ENCODE measurements at places on chromosomes 16 and 17. TPM values are rescaled to one million over a fixed set of nuclear protein-coding genes. Genes with fewer than 3 reads are reported as not detected.

DNA sequence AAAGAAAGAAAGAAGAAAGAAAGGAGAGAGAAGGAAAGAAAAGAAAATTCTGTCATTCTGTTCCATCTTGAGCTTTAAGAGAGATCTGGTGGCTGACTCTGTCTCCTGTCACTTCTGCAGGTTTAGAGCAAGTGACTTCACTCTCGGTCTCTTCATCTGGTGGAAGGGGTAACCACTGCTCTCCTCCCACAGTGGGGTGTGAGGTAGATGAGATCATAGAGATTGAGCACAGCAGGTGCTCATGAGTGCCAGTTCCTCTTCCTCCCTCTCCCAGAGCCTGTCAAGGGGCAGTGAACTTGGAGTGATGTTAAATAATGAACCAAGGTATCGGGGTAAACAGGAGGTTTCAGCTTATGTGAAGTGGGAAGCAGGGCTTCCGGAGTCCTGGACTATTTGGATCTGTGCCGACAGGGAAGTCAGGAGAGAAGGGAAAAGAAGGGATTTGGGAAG, 47.7 kb downstream of the BEAN1 start:
- DNase-seq: no peak

DNA sequence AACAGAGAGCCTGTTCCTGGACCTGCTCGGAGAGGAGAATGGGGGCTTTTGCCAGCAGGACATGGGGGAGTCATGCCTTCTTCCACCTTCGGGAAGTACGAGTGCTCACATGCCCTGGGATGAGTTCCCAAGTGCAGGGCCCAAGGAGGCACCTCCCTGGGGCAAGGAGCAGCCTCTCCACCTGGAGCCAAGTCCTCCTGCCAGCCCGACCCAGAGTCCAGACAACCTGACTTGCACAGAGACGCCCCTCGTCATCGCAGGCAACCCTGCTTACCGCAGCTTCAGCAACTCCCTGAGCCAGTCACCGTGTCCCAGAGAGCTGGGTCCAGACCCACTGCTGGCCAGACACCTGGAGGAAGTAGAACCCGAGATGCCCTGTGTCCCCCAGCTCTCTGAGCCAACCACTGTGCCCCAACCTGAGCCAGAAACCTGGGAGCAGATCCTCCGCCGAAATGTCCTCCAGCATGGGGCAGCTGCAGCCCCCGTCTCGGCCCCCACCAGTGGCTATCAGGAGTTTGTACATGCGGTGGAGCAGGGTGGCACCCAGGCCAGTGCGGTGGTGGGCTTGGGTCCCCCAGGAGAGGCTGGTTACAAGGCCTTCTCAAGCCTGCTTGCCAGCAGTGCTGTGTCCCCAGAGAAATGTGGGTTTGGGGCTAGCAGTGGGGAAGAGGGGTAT, 39.3 kb upstream of the IL21R start:
- no peak for DNase-seq

Gene MEIOB
- total RNA-seq: 0.59 TPM

Gene CLDN9
- 0.76 TPM for total RNA-seq

DNA sequence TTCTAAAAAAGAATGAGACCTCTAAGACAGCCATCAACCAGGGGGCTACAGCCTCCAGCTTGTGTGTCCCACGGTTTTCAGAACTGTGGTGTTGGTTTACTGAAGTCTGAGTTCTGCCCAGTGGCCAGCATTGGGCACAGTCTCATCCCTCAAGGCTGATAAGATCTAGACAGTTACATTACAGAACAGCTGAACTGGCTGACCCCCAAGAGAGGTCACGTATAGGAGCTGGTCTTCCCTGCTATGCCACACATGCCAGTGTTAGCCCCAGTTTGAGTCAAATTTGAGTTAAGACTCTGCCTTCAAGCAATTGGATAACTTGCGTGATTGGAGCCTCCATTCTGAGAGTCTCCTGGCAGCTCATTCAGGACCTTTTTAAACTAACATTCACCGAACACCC, 14.8 kb upstream of the NUP93 start:
- no peak for DNase-seq

DNA sequence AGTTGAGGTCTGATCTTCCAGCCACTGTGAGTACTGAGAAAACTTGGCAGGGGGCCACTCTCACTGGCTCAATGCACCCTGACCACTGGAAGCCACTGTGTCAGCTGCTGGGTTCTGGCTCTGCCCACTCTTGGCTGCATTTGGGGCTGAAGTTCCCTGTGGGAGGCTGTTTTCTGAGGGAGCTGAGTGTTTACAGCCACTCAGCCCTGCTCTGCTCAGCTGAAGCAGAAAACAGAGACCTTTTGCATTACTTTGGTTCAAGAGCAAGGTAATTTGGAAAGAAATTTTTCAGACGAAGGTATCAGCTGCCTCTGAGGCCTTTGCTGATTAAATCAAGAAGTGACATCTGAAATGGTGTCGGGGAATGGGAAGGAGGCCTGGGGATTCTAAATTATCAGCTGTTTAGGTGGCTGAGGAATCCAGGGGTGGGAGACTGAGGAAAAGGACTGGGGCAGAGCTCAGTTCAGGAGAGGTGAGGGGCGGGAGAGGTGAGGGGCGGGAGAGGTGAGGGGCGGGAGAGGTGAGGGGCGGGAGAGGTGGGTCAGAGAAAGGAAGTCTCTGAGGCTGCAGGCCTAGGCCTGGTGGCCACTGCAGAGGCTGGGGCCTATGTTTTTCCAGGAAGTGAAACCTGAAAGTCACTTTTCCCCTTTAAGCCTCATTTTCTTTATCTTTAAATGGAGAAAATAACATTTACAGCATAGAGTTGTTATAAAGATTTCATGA, at the start of gene ACSM5:
Gene ACSM5, plus strand, starts transcription at position 137 of the 723 bp plus-strand sequence. CDS start 1,951 bp downstream, outside the sequence.
- no peak for DNase-seq

Gene KRTAP4-3
- not detected for total RNA-seq

GRCh38 chr16:55568207-55568606, 1.7 kb downstream of the CAPNS2 start:
- no peak for DNase-seq

Gene OR1G1
- not detected for total RNA-seq

DNA sequence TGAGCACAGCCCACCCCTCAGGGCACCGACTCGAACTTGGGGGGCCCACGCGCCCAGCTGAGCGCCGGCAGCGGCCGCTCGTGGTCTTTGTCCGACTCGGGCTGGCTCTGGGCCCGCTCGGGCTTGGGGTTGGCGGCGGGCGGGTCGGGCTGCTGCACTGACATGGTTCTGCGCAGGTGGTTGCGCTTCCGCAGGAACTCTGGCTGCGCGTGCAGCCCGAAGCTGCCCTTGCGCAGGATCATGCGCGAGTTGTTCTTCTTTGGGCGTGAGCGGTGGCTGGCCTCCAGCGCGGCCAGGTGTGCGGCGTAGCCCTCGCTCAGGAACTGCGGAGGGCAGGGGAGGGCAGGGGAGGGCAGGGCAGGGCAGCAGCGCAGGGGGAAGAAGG, 11.1 kb downstream of the PIMREG start:
- DNase-seq: no peak

Gene EPX
- not detected for total RNA-seq

DNA sequence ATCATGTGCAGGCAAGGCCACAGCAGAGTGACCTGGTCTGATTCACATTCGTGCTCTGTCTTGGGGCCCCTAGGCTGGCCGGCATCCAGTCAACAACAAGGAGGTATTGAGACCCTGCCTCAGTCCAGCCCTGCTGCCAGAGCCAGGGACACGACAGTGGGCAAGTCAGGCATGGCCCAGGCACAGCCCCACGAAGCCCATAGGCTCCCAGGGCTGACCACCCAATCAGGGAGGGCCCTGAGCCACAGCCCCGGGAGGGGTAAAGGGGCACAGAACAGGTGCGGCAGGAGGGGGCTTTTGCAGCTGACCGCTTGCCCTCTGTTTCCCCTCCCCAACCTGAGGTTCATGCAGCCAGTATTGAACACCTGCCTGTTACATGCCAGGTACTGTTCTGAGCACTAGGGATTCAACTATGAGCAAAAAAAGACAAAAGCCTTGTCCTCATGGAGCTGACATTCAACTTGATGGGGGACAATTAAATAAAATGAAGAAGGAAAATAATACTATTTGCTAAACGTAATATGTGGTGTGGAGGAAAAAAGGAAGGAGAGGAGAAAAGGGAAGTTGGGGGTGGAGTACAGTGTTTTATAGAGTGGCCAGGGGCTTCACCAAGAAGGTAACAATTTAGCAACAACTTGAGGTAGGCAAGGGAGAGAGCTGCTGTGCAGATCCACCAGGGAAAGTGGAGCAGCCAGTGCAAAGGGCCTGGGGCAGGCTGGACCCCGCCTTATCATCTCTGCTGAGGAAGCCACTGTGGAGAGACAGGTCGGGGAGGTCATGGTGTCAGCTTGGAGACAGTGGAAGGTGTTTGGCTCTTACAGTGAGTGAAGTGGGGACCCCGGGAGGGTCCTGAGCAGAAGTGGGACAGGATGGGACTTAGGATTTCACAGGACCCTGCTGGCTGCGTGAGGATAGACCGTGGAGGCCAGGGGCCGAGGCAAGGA, 6.1 kb downstream of the DRC3 start:
- DNase-seq: no peak

- DNase-seq: no peak
Observed at GRCh38 chr17:13874134-13874533, 195.2 kb upstream of the COX10 start.

GRCh38 chr17:48993951-48994350, 3.2 kb upstream of the IGF2BP1 start:
- DNase-seq: no peak

- DNase-seq: no peak
Observed at GRCh38 chr17:38425744-38426143, 2.5 kb upstream of the ARHGAP23 start.

GRCh38 chr16:71540-72401, 660 bp downstream of the RHBDF1 start:
- DNase-seq: peak; percentile 42

DNA sequence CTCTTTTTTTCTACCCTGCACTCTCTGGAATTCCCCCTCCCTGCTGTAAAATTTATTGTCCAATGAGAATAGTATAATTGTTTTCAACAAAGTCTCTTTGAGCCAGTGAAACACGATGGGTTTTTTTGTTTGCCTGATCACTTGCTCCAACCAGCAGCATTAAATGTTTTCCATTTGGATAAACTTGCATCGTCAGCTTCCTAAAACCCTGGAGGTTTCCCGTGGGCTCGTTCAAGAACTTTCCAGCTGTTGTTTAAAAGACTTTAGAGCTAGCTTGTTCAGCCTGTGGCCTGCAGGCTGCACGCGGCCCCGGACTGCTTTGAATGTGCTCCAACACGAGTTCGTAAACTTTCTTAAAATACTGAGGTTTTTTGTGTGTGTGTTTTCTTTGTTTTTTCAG, 14.9 kb downstream of the NAGPA start:
- DNase-seq: no peak

DNA sequence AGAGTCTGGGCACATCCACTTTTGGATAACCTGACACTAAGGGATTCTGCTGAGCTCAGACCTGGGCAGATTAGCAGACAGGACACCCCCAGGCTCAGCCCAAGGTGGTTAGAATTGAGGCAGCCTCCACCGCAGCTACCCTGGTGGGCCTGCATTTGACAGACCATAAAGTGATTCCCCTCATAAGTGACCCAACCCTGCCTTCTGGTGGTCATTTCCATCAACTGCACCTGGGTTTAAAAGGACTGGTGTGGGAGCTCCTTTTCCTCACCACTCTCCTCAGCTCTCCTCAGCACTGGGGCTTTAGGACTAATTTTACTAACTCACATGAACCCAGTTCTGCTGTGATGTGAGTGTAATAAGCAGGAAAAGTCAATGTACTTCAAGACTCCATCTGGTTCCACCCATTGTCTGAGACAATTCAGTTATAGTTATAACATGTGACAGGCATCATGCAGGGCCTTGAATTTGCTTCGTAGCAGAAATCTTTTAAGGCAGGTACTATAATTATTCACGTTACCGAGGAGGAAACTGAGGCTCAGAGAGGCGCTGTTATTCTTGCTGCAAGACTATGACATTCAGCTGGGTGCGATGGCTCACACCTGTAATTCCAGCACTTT, 42.5 kb downstream of the MYH3 start:
- peak; percentile 42 for DNase-seq

Gene RGS11
- total RNA-seq: not detected
